ENCODE measurements at places on chromosomes 1 and 21. TPM values are rescaled to one million over a fixed set of nuclear protein-coding genes. Genes with fewer than 3 reads are reported as not detected.

- DNase-seq, result no peak
Measured at GRCh38 chr1:163632269-163632668, 310.5 kb downstream of the NUF2 start.

- no peak for DNase-seq
Measured at GRCh38 chr21:32336711-32337110, 38.1 kb downstream of the MRAP start.

DNA sequence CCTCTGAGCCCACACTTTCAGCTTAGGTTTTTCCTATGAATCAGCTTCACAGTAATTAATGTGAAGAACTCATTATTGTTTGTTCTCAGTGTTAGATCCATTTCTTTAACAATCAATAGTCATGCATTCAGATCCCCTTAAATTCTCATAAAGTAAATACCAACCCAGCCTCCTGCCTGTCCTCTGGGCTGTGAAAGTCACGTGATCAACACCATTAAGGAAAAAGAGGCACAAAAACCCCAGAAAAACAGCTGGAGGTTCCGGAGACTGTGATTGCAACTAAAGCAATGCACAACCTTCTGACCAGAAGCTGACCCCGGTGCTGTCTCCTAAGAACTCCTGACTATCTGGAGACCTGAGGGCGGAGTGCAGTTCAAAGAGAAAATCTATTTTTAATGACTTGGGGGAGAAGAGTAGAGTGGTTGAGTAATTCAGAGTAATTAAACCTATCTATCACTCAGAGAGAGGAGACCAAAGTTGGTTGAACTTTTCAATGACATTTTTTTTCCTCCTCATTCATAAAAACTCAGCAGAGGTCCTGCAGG lies 132.5 kb downstream of the PLXNA2 start:
- DNase-seq, result no peak

DNA sequence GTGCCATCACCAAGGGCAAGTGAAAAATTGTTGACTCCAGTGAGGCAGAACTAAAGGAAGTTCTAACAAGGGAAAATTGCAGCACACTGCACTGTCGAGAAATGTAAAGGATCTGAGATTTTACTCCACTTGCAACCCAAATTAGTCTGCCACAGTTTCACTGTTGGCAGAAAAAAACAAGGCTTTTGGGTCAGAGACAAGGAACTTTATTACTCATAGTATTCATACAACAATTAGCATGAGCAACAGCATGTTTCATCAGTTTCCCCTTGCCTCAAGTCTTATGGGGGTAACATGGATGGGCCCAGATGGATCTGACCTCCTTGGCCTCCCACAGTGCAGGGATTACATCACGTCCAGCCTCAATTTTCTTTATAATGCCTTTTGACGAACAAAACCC lies 125.3 kb downstream of the LTN1 start:
- no peak for DNase-seq

DNA sequence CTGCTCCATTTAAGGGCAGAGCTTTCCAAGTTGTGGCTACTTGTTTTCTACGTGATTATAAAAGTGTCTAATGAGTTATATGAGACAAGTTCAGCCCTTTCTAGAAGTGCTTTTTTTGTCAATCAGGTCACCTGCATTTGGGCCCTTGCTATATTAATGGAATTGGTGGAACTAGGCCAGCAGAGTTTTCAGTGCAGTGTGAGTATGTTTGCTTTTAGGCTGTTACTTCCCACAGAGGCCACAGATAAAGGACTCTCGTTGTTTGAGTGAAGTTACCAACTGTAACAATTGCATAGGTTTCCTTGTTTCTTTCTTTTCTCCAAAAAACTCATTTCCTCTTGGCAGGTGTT lies 10.9 kb downstream of the SMAP2 start:
- no peak for DNase-seq

DNA sequence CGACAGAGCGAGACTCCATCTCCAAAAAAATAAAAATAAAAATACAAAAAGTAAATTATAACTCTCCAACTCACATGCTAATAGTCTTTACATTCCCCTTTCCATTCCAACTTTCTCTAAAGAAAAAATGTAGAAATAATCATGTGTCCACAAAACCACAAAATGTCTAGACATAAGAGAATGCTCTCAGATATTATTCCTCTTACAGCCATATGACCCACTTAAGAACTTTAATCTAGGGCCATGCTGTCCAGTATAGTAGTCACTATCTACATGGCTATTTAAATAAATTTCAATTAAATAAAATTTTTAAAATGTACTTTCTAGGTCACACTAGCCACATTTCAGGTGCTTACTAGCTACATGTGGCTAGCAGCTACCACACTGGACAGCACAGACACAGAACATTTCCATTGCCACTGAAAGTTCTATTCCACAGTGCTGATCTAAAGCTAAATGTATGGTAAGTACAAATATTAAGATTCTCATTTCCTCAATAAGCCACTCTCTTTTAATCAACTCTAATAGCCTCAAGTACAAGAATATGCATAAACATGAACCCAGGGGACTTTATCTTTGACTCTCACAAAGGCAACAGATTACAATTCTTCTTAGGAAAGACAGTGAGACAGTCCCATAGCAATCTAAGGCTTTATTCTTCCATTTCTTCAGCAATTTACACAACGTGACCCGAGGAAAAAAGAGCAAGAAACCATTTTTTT lies 138.6 kb downstream of the RERE start:
- DNase-seq, result no peak

- DNase-seq, result no peak
Measured at GRCh38 chr1:94798462-94798861, 21.7 kb upstream of the SLC44A3 start.

GRCh38 chr21:42839271-42840231 lies 39.8 kb downstream of the WDR4 start:
- no peak for DNase-seq

- no peak for DNase-seq
Measured at GRCh38 chr21:29626801-29627470, 312.9 kb downstream of the GRIK1 start.

- DNase-seq, result no peak
Measured at GRCh38 chr21:38488640-38489270, 9.5 kb downstream of the ERG start.

- DNase-seq, result no peak
Measured at GRCh38 chr1:246793356-246793896, 69.2 kb downstream of the SCCPDH start.

GRCh38 chr1:24955161-24955560 lies 25.1 kb upstream of the RUNX3 start:
- DNase-seq, result peak; percentile 74

- no peak for DNase-seq
Measured at GRCh38 chr1:207672522-207673130, 27.7 kb downstream of the CR1L start.

DNA sequence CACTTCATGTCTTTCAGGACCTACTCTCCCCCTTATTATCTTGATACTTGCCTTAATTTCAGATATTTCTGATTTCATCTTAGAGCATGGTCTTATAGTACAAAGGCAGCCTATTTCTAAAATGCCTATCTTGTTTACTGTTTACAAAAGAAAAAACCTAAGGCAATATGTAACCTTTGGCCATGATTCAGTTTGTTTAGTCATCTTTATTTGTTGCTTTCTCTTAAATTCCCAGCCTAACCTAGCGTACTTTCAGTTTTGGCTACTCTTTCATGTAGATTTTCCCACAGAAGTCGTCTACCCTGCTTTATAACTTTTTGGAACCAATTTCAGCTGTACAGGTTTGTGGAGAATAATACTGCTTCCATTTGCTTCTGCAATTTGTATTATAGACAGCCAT lies 81.8 kb downstream of the KIF1B start:
- DNase-seq, result no peak

Gene OR2M2
- not detected for total RNA-seq

Gene DUSP10
- total RNA-seq, result 7.0 TPM

Gene LCE3E
- total RNA-seq, result not detected

Gene ZSWIM5
- total RNA-seq, result 0.55 TPM

Gene CEP350
- total RNA-seq, result 27.0 TPM

Gene SMYD2
- total RNA-seq, result 41.2 TPM

Measured in PC-9 (cell line).